Right kidney (tissue), 9 donors: ENCODE measurements at places on chromosomes 1 and 21.

- DNase-seq, result peak; percentile 86
These were observed 80.0 kb downstream of the NDUFS5 start for GRCh38 chr1:39105841-39106765.

DNA sequence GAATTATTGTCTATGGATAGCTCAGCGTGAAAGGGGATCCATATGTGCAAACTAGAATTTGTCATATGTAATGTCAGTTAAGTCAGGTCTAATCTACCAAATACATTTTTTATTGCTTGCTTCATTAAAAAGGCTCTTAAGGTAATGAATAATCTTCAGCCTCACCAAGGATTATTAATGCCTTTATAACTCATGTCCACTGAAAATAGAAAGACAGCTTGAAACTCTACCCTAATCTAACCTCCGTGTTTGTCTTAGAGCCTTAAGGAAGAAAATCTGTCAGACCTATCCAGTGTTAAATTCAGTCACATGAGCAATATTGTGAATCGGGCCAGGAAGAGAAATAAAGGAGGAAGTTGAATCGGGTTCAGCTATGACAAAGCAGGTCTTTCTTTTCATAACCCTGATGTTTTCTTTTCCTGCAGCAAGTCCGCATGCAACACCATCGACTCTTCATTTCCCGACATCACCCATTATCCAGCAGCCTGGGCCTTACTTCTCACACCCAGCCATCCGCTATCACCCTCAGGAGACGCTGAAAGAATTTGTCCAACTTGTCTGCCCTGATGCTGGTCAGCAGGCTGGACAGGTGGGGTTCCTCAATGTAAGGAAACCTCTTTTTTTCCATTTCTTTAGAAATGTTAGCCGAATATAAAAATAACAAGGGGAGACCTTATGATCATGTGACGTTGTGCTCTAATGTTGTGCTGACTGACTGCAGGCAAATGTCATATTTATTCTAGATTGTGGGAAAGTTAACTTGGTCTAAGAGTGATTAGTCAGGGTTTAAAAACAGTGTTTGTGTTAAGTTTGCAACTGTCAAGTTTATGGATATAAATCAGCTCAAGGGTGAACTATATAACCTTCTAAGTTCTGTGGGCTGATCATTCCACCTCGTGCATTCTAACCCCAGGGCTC, 321.0 kb downstream of the TM2D1 start:
- DNase-seq, result no peak

DNA sequence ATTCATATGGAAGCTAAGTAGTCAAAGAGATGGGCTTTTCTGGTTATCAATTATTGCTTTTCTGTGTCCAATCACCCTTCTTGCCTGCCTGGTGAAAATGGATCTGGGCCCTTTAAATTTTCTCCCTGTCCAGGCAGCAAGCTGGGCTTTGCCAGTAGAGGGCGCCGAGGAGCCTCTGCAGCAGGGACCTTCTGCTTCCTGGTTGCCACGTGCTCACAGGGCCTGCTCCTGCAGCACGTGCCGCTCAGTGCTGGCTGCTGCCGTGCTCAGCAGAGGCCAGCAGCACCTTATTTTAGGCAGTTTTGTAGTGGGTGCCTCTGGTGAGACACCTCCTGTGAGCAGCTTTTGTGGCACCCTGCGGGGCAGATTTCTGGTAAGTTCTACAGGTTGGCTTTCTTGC, 4.0 kb downstream of the ACTL8 start:
- DNase-seq, result no peak

GRCh38 chr1:93078638-93078985, 471 bp upstream of the MTF2 start:
- no peak for DNase-seq

DNA sequence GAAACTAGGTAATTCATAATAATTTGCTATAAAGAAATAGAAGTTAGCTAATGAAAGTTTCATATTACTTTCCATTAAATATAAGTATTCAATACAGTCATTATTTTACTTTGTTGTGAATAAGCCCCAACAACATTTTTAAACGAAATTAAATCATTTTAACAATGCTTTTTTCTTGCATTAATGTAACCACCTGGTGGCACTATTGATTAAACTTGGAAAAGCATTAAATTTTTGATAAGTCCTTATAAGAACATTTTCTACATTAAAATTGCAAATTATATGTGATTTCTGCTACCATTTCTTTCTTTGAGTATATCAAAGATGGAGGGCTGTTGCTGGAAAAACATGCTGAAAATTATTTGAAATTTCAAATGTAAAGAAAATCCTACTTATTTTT, 918.8 kb upstream of the TMPRSS15 start:
- no peak for DNase-seq

DNA sequence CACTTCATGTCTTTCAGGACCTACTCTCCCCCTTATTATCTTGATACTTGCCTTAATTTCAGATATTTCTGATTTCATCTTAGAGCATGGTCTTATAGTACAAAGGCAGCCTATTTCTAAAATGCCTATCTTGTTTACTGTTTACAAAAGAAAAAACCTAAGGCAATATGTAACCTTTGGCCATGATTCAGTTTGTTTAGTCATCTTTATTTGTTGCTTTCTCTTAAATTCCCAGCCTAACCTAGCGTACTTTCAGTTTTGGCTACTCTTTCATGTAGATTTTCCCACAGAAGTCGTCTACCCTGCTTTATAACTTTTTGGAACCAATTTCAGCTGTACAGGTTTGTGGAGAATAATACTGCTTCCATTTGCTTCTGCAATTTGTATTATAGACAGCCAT, 81.8 kb downstream of the KIF1B start:
- no peak for DNase-seq

DNA sequence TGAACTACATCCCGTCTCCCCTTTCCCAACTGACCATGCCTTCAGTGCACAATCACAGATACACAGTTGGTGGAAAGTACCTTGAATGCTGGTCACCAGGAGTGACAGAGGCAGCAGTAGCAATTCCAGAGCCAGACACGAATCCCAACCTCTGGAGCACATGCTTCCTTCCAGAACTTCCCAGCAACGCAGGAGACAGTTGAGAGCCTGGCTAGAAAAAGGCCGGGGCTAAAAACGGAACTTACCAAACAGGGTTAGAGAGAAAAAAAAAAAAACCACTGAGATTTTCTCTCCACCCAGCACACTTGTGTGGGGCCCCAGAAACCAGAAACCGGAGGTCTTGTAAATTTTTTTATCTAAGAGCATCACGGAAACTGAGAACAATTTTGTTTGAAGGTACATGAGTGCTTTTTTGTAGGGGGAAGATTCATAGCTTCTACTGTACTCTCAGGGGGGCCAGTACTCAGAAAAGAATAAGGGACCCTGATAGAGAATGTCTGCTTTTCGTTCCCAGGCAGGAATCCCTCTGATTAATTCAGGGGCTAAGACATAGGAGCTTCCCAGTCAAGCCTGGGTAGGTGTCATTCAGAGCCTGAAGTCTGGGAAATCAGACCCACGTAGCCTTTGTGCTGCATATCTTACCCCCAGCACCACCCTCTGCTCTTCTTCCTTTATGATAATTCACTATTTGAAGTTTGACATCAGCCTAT, at the start of gene CD48:
Gene CD48 (minus strand): TSS at position 221 of the 710 bp plus-strand sequence. CDS start 59 bp downstream, at position 162.
- no peak for DNase-seq

DNA sequence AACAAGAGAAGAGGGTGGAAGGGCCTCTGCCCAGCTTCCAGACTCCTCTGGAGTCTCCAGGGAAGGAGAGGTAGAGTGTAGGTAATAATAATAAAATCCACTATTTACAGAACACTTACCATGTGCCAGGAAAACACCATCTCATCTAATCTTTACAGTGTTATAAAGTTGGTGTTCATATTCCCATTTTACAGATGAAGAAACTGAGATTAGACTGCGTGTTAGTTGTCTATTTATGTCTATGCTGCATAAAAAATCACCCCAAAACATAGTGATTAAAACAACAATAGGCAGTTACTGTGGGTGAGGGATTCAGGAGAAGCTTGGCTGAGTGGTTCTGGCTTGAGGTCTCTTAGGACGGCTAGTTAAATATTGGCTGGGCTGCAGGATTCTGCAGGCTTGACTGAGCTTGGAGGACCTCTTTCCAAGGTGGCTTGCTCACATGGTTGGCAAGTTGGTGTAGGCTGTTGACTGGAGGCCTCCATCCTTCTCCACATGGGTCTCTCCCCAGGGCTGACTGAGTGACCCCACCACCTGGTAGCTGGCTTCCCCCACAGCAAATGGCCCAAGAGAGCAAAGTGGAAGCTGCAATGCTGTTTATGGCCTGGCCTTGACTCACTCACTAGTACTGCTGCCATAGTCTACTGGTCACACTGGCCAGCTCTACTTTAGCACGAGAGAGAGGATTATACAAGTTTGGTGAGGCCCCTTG, 6.5 kb upstream of the ALX3 start:
- no peak for DNase-seq
